ENCODE measurements at places on chromosomes 4 and X.

DNA sequence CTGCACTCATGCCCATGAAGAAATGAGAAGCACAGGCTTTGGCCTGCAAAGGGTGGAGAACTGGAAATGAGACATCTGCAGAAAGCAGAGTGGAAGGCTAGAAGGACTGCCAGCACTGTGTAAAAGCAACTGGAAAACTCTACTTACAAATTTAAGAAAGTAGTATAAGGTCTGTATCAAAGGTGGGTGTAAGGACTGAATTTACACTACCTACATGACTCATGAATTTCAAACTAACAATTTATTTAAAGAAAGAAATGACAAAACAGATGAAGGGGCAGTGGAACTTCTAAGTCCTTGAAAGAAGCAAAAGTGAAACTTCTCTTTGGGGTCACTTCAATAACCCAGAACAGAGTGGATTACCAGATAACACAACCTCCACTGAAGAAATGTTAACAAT lies 71.2 kb downstream of the SLC10A7 start:
- DNase-seq: no peak

GRCh38 chrX:38379088-38379487 lies 26.7 kb downstream of the OTC start:
- no peak for DNase-seq

DNA sequence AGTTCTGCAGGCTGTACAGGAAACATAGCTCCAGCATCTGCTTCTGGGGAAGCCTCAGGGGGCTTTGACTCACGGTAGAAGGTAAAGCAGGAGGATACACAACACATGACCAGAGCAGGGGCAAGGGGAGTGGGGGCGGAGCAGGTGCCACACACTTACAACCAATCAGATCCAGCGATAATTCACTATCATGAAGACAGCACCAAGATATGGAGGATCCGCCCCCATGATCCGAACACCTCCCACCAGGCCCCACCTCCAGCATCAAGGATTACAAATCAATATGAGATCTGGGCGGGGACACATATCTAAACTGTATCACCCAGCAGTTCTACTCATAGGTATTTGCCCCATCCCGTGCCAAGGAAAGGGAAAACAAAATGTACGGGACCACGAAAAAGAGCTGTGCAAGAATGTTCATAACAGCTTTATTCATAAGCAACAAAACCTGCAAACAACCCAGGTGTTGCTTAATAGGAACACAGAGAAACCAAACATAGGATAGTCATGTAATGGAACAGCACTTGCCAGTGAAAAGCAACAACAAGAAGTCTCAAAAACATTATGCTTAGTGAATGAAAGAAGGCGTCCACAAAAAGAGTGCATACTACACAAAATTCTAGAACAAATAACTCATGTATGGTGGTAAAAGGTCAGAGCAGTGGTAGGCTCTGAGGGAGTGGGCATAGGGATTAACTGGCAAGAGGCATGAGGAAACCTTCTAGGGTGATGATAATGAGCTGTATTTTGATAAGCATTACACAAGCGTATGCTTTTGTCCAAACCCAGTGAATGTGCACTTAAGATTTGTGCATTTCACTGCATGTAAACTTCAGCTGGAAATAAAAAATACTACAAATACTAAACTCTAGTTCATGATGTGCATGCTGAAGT lies 130.9 kb upstream of the FAM9B start:
- DNase-seq: no peak

DNA sequence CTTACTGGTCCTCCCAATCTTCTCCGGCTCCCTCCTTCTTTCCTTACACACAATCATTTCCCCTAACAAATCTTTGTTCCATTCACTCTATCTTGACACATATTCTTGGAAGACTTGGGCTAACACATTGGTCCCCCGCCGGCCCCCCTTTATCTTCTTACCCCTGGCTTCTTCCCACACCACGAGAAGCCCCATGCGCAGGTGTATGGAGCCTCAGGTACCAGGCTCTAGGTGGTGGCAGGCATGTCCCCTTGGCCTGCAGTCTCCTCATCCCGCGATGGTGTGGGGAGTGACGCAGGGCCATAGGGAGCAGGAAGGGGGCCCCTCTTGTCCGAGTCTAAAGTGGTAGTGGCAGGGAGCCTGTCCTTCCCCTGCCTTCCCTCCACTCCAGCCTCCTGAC lies 49.9 kb downstream of the DIPK2B start:
- DNase-seq: no peak

- no peak for DNase-seq
Observed at GRCh38 chr4:7255488-7255881, 63.1 kb downstream of the SORCS2 start.

- no peak for DNase-seq
Observed at GRCh38 chr4:3495204-3495975, 32.3 kb downstream of the DOK7 start.

- no peak for DNase-seq
Observed at GRCh38 chr4:40160258-40160657, 36.6 kb upstream of the RHOH start.

DNA sequence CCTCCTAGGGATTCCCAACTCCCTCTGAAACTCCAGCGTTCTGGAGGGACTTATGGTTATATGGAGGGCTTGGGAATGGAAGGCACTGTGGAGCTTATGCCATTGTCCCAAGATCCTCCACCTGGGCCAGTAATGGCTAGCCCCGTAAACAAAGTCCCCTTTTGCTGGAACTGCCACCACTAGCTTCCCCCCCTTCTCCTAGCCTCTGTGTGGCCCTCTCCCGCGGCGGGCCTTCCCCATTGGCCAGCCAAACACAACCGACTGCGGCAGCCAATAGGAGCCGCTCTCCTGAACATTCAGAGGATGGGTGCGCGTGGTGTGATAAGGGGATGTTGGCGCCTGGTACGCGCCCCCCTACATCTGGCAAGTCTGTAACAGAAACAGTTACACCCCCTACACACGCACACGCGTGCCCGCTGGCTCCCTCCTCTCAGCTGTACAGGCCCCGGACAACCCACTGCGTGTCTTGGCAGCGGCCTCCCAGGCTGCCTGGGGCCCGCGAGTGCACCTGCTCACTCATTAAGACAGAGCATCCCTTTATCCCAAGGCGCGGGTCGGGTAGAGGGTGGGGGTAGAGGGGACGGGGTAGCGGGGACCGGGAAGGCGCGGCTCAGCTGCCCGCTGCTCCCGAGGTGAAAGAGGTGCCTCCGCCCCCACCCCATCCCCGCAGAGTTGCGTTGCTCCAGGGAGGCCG lies 863 bp upstream of the RAB33A start:
- DNase-seq: peak; percentile 63

DNA sequence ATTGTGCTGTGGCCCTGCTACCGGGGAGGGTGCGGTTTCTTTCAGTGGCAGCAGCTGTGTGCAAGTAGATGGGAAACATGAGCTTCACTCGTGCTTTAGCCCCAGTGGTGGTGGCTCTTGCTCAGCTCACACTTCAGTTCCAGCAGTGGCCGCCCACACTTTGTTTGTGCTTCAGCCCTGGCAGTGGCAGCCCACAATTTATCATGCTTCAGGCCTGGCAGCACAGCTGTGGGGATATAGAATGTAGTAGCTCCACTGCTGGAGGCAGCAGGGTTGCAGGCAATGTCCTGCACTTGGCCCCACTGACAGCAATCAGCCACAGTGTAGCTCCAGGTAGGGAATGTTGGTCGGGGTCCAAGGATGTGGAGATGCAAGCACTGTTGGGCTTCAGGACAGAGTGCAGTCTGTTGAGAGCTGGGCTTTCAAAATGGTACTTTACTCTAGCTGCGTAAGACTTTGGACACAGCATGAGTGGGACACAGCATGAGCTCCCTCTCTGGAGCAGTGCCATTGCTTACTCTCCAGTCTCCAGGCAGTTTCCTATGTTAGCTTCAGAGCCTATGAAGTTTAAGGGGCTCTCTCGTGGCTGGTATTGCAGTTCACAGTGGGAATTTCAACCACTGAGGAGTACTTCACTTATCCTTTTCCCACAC lies 413.1 kb downstream of the PDGFC start:
- no peak for DNase-seq

DNA sequence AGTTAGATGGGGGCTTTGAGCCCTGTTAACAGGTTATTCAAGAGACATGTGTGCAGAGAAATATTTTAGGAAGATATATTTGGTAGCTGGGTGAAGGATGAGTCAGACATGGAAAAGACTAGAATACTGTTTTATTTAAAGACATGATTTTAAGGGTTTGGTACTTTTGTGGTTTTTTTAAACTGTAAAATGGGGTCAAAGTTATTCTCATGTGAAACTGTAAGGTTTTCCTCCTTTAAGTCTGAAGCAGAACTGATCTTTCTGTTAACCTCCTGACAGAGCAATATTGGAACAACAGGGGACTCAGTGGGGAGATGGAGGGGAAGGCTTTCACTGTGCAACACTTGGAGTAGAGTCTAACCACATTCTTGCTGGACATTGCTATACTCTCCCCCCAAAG lies 112.4 kb upstream of the LSM6 start:
- no peak for DNase-seq

DNA sequence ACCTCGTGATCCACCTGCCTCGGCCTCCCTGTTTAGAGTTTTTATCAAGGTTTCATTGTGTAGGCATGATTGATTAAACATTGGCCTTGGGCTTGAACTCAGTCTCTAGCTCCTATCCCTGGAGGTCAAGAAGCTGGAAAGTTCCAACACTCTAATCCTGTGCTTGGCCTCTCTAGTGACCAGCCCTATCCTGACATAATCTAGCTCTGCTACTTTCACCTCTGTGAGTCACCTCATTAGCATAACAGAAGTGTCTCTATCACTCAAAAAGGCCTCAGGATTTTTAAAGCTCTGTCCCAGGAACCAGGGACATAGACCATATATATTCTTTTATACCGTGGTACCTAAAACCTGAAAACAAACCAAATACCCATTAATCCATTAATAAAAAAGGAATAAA lies 377.5 kb downstream of the CENPC start:
- no peak for DNase-seq

- no peak for DNase-seq
Observed at GRCh38 chr4:101355246-101355645, 7.9 kb upstream of the PPP3CA start.

GRCh38 chr4:161188578-161188977 lies 975.2 kb downstream of the FSTL5 start:
- DNase-seq: no peak

DNA sequence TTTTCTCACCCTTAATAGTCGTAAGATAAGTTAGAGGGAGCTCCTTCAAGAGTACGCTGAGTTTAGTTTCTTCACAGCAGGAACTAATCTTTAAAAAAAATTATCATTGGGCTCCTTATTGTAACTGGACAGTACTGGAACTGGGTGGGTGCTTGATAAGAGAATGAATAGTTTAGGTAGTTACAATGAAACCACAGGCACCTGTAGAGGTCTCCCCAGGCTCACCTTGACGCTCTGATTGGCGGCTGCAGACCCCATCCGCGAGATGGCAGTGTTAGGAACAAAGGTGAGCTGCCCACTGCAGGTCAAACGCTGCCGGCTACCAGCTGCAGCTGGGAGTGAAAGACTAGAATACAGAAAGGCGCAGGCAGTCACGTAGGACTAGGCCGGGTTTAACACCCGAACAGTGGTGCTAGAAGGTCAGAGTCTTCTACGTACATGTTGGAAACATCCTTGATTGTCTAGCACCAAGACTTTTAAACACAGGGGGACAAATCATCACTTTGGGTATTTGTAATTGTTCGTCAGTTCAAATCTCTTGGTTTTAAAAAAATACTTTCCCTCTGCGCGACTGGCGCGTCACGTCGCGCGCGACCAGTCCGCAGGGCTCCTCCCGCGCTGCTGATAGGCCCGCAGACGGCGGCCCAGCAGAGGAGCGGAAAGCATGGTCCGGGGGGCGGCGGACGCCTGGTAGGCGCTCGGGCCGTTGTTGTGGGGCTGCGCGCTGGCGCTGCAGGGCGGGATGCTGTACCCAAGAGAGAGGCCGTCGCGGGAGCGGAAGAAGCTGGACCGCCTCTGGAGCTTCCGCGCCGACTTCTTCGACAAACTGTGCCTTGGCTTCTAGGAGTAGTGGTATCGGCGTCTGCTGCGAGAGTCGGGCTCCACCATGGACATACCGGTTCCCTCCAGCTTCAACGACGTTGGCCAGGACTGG lies 45.6 kb downstream of the SMARCA5 start:
- peak; percentile 66 for DNase-seq

DNA sequence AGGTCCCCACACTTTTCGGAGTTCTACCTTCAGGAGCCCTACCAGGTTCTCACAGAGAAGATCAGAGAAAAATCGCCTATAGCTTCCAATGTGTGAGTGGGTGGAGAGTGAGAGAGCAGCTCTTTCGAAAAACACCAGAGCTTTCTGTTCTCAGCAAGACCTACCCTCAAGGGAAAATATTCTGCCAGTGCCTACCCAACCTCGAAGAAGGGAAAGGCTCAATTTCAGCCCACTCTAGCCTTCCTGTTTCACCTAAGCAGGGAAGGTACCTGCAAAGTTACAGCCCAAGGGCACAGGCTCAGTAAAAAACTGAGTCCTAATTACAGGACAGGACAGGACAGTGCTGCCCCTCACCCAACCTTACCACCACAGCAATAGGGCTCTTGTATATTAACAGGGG lies 104.0 kb upstream of the WDR17 start:
- no peak for DNase-seq

GRCh38 chr4:146739182-146739581 lies 100.5 kb downstream of the POU4F2 start:
- no peak for DNase-seq

DNA sequence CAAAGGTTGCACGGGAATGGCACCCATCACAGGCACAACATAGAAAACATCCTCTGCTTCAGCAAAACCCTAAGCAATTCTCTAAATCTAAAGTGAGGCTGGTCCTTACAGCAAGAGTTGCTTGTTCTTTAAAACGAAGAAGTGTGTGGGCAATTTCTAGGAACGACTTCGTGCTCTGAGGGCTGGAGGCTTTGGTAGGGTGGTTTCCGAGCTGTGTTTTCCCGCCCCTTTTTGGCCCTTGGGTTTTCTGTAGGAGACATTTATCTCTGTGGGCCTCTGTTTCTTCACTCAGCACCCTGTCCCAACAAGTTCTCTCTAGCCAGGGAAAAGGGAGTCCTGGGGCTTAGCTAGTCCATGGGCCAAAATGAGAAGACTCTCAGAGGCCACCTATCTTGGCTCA lies 84.2 kb downstream of the SLC2A9 start:
- no peak for DNase-seq

- DNase-seq: no peak
Observed at GRCh38 chrX:140431521-140431920, 73.3 kb downstream of the SOX3 start.

- DNase-seq: no peak
Observed at GRCh38 chr4:11281720-11282119, 147.0 kb downstream of the HS3ST1 start.
